ENCODE measurements at places on chromosomes 11 and 22.

DNA sequence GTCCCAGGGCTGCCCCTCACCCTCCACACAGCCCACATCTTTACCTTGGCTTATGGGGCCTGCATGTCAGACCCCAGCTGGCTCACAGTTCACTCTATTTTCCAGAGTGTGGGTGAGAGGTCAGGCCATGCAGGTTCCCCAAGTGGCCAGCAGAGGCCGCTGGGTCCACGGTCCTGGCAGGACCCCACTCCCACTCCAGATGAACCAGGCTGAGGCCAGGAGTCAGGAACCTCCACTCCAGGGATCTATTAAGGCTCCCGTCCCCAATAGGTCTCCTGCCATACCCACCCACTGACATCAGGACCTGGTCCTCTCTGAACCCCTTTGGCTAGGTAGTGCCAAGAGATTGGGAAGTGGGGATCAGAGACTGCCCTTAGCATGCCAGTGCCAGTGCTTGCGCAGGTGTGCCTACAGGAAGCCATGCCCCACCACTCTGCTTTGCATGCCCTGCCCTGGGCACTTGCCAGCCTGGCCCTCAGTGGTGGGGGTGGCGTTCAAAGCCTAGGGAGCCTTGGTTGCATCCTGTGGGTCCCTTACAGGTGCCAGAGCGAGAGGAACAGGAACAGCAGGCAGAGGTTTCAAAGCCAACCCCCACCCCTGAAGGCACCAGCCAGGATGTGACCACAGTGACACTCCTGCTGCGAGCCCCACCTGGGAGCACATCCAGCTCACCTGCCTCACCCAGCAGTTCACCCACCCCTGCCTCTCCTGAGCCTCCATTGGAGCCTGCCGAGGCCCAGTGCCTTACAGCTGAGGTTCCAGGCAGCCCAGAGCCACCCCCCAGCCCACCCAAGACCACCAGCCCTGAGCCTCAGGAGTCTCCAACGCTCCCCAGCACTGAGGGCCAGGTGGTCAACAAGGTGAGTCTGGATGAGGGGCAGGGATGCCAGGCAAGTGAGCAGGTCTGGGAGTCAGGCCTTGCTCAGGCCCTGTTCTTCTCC, 8.3 kb downstream of the SMTN start:
- no peak for DNase-seq

DNA sequence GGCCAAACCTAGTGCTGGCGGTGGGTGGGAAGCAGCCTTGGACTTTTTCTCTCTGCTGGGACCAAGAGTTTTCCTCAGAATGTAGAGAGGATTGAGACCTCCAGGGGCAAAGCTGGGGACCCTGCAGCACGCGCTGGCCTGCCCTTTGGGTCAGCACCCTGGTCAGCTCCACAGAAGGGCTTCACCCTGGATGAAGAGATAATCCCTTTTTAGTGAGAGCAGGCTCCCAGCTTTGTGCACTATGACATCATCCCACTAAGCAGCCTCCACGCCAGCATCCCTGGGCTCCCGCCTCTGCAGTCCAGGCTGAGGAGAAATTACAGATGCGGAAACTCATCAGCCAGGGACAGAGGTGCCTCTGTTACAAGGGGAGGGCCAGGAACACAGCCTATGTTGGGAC, 23.5 kb downstream of the DRICH1 start:
- DNase-seq: no peak

GRCh38 chr11:12005476-12005875, 3.0 kb downstream of the DKK3 start:
- DNase-seq: no peak

DNA sequence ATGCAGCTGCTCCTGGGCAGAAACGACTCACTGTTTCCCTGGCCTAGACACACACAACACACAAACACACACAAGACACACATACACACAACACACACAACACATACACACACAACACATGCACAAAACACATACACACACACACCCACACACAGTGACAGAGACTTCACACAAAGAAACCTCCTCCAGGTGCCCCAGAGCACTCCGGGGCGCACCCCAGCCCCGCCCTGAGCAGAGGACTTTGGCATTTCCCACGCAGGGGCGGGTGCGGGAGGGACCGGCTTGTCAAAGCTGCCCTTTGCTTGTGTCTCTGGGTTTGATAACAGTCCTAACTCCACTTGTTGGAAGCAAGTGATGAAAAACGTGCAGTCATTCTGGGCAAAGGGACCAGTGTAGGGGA, 6.5 kb downstream of the APOBEC3A start:
- DNase-seq: no peak

- DNase-seq: no peak
Observed at GRCh38 chr11:65500387-65501185, 1.7 kb downstream of the MALAT1 start.

All from stimulated activated CD8-positive, alpha-beta memory T cell treated with anti-CD3 and anti-CD28 coated beads, Interleukin-4, amount 100 ng/mL, for 4 hours (primary cell).